ENCODE measurements at places on chromosomes 3 and 15.
A peak's percentile ranks its signal among the peaks of the same experiment; 100 is the strongest.

GRCh38 chr3:127992127-127992526 lies 60.1 kb upstream of the SEC61A1 start:
- no peak for DNase-seq

- no peak for DNase-seq
These were observed 1374.2 kb upstream of the ALCAM start for GRCh38 chr3:103992469-103992868.

- no peak for DNase-seq
These were observed 53.4 kb downstream of the RPL39L start for GRCh38 chr3:187085933-187086332.

DNA sequence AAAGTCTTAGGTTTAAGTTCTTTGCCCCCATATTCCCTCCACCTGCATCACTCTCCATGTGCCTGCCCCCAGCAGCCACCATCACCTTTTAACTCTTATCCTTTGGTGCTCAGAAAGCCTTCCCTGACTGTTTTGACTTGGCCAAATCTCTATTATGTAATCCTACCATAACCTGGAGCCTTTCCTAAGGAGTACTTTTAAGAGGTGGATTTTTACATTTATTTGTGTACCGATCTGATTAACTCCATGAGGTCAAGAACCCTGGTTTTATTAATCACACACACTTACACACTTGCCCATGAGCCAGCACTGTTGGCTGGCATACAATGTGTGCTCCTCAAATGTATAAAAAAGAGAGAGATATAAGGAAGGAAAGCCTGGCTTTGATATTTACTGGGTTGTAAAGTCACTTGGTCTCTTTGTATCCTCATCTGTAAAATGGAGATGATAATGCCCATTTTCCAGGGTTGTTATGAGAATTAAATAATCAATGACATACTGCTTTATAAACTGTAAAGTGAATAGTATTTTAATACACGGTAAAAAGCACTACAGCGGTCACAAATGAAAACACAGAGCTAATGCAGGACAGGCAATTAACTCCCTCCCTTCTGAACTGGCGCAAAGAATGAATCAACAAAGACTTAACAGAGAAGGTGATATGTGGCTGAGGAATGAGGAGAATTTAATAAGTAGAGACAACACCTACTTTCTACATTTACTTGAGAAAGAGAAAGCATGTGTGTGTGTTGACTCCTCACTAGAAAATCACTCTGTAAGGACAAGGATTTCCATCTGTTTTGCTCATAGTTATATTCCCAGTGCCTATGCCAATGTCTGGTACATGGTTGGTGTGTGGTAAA lies 45.4 kb downstream of the ATP13A4 start:
- DNase-seq: no peak

DNA sequence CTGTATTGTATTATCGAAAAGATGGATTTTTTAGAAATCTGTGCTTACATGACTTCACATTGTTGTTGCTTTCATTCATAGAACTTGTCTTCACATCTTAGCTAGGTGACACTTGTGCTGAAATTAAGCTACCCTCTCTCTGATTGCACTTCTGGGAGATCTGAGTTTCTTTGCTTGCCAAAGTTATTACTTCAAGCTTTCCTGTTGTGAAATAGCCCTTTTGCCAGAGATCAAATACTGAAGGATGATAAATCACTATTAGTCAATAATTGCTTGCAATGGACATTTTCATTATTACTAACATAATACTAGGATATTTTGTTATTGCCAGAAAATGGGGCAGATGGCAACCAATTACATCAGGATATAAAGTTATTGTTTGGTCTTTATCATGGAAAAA lies 34.7 kb downstream of the PIK3CA start:
- no peak for DNase-seq

DNA sequence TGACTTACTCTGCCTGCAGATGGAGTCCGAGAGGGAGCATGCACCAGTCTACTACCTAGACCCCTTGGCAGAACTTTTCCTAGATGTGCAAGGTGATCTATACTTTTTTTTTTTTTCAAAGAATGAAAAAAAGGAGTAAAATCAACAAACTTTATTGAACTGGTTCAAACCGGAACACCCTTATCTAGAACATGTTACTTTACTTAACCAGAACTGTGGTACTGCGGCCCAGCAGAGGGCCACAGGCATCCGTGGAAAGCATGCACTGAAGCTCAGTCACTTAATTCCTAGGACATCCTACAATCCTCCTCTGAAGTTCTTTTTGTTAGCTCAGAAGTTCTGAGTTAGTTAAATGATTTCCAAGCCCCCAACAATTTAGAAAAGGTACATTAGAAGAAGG lies 21.6 kb downstream of the CHAC1 start:
- DNase-seq: no peak

DNA sequence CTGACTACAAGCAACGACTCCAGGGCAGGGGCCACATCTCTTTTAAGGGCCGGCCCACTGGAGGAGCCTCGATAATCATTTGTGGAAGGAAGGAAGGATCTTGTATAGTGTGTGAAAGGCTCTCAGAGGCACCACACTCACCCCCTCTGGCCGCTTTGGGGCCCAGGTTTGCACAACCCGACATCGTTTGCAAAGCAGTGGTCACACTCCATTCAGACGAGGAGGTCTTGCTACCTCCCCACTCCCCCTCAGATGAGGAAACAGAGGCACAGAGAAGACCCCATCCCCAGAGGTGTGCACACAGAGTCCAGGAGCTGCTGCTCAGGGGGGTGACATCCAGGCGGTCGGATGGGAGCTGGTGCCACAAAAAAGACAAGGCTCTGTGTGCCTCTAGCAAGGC lies 29.6 kb downstream of the IQSEC1 start:
- DNase-seq: no peak

DNA sequence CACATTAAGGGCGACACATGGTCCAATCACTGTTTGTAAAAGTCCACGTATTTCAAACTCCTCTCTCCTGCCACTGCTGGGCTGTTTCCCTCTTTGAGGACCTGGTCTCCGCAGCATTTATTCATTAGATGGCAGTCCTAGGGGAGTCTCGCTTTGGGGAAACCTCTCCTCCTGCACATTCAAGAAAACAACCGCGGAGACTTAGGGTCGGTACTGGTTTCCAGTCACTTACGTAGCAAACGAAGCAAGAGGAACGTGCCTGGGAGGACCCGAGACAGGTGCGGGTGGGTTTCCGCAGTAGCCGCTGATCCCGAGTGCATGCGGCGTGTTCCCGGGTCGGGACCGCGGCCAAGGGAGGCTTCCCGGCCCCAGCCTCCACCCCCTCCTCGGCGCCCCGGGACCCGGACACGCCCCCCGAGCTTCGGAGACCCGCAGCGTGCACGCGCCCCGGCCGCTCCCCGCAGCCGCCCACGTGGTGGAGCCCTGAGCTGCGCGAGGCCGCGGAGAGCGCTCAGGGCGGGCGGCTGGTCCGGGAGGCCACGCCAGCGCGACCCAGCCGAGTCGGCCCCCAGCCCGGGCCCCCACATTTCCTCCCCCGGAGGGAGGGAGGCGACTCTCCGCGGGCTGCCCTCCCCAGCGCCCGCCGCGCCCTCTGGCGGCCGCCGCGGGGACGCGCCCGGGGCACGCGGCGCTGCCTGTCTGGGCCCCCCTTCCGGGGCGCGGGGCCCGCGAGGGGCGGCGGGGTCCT lies 1.1 kb upstream of the IGF1R start:
- DNase-seq: peak; percentile 93

DNA sequence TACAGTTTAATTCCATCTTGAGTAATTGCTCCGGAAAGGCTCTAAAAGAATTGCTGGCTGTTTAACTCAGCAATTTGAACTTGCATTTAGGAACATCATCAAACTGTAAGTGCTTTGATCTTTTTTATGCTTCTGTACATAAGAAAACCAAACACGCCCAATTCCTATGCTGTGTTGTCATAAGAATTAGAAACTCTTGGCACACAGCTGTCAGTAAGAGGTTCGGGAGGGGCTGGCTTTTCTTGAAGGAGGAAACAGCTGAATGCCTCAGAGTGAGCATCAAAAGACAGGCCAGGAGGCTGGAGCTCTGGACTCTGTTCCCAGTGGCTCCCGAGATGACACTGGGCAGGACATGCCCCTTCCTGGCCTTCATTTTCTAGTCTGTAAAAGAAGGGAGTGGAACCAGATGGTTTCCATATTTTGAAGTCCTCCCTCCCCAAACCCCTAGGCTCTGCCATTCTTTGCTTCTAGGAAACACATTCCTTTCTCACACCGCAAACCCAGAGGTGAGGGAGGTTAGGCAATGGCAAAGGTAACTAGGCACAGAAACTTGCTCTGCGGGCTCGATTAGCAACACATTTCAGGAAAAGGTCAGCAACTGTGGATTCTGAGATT lies 73.7 kb upstream of the DLG1 start:
- no peak for DNase-seq

- no peak for DNase-seq
These were observed at the start of gene PLA2G4D for GRCh38 chr15:42094512-42094963. PLA2G4D (minus strand) TSS chr15:42094562; CDS start chr15:42094459, 103 bp downstream.

Data from NCI-H526 (cell line).